ENCODE measurements at places on chromosomes 2 and 18. TPM values are rescaled to one million over a fixed set of nuclear protein-coding genes. Genes with fewer than 3 reads are reported as not detected.

Gene HJURP
- total RNA-seq, result 39.4 TPM

Gene SLC9A4
- total RNA-seq, result not detected

Gene PER2
- 1.0 TPM for total RNA-seq

Gene MAP2
- total RNA-seq, result 4.9 TPM

Gene SPR
- 12.8 TPM for total RNA-seq

Gene GCG
- total RNA-seq, result not detected

Gene G6PC2
- total RNA-seq, result not detected

Gene UGT1A4
- not detected for total RNA-seq

Gene ZNF892
- 2.8 TPM for total RNA-seq

Gene LIMS4
- not detected for total RNA-seq

Gene ERICH2
- total RNA-seq, result not detected

Gene IL1R1
- 37.0 TPM for total RNA-seq

Gene CLEC4F
- total RNA-seq, result not detected

Gene CXCR2
- not detected for total RNA-seq

Gene SERPINE2
- total RNA-seq, result 14.0 TPM

Gene PRKAG3
- not detected for total RNA-seq

Gene TSPYL6
- total RNA-seq, result not detected

Gene SCN3A
- total RNA-seq, result 0.17 TPM

Gene UPP2
- total RNA-seq, result not detected

Gene ANKRD30B
- not detected for total RNA-seq

Gene NEUROD1
- not detected for total RNA-seq

Gene NEURL3
- not detected for total RNA-seq

Gene AQP4
- not detected for total RNA-seq

Gene HOXD4
- total RNA-seq, result not detected

Gene CNOT9
- 68.4 TPM for total RNA-seq

Gene SPATA3
- not detected for total RNA-seq
